ENCODE measurements at places on chromosomes 13 and 19.
A peak's percentile ranks its signal among the peaks of the same experiment; 100 is the strongest.

GRCh38 chr13:33556828-33557227 is 261.1 kb upstream of the RFC3 start:
- DNase-seq, result no peak

GRCh38 chr19:39360599-39360998 is 18.4 kb downstream of the SAMD4B start:
- no peak for DNase-seq

- DNase-seq, result no peak
Observed at GRCh38 chr13:40368127-40368891, 298.1 kb downstream of the FOXO1 start.

GRCh38 chr19:1383312-1384084 is at the start of gene NDUFS7:
Gene NDUFS7 (plus strand): TSS chr19:1383907. CDS start chr19:1383927, 20 bp downstream.
- peak; percentile 97 for DNase-seq

GRCh38 chr13:41299316-41300094 is 11.6 kb upstream of the NAA16 start:
- DNase-seq, result no peak

GRCh38 chr13:97630725-97631124 is 196.8 kb downstream of the RAP2A start:
- DNase-seq, result no peak

GRCh38 chr19:4705413-4706131 is 18.1 kb downstream of the DPP9 start:
- DNase-seq, result no peak

DNA sequence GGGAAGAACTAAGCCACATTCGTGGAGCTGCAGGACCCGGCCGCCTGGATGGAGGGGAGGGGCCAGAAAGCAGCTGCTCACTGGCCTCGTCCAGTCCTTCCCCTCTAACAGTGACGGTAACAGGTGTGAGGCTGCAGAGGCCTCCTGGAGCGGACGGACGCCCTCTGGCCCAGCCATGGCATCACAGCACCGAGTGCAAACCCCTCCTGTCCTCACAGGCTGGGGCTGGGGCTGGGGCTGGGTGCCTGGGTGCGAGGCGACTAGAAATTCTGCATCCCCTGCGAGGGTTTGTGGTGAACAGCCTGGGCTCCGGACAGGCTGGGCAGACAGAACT is 3.6 kb downstream of the MICOS13 start:
- no peak for DNase-seq

DNA sequence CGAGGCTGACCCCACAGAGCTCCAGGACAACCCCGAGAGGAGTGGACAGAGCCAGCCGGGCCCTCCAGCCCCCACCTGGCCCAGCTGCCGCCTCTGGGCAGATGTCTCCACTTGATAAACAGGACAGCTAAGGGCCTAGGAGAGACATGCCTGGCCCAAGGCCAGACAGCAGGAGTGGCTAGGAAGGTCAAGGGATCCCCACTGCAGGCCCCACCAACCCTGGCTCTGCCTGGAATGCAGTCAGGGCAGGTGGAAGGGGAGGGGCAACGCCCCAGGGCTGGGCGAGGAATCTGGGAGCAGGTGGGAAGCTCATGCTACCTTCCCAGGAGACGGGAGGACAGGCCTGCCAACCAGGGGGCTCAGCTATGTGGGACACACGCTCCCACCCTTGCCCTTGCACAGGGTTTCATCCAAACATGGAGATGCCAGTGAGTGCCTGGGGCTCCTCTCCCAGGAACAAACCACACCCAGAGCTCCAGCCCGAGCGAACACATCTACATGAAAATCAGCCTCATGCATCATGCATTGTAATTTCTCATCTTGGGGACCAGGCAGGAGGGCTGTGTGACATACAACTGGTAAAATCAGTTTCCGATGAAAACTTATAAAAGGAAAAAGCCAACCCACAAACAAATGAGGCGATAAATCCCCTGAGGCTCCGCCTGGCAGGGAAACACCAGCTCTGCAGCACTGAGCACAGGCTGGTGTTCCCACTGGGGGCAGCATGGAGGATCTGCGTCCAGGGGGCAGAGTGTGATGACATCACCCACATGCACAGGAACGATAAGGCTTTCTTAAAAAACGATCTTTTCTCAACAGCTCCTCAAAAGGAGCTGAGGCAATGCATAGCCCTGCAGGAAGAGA is 25.0 kb downstream of the SH3GL1 start:
- DNase-seq, result peak; percentile 85

GRCh38 chr19:31715249-31715945 is 366.2 kb upstream of the TSHZ3 start:
- no peak for DNase-seq

DNA sequence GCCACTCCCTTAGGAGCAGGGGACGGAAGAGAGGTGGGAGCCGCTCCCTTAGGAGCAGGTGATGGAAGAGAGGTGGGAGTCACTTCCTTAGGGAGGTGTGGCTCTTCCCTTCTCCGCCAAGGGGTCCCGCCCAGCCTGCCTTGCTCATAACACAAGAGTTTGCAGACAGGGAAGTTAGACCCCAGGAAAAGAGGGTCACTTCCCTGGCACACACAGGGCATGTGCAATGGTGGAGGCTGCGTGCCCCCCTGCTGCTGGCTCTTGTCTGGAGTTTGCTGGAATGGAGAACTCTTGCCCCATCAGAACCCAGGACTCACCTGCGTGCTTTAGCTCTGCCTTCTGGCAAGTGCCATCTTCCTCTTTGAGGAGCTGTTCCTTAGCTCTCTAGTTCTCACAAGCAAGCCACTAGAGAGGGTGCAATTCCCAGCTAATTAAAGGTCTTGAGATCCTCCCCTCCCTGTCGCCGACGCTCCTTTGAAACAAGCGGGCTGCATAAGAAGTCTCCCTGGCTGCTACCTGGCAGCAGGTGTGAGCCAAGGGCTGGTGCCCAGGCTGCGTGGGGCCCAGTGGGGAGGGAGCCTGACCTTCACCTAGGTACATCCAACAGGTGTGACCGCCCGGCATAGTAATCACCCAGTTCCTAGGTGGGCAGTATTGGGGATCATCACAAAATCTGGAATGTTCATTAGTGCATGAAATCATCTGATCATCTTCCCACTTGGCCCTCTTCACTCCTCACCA is 281.6 kb downstream of the ZNF536 start:
- DNase-seq, result no peak

- peak; percentile 46 for DNase-seq
Observed at GRCh38 chr19:29263305-29264135, 50.6 kb upstream of the UQCRFS1 start.

DNA sequence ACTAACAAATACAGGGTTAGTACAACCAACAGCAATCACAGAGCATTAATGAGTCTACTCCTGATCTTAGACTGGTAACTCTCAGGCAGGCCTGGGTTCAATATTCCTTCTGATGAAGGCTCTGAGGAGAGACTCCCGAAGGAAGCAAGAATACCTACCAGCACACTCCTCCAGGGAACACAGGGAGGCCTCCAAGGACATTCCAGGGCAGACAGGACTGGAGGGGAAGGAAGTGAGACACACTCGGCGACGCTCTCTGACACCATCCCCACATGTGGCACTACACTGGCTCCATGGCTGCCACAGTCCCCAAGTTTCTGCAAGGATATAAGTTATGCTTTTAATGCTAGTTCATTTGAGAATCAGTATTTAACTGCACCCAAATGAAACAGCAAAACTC is 20.1 kb downstream of the THSD1 start:
- no peak for DNase-seq

GRCh38 chr13:83709426-83710132 is 172.7 kb downstream of the SLITRK1 start:
- DNase-seq, result no peak

- no peak for DNase-seq
Observed at GRCh38 chr13:79847882-79848592, 367.1 kb downstream of the NDFIP2 start.

- DNase-seq, result peak; percentile 50
Observed at GRCh38 chr13:51435002-51435578, 17.7 kb downstream of the INTS6 start.

DNA sequence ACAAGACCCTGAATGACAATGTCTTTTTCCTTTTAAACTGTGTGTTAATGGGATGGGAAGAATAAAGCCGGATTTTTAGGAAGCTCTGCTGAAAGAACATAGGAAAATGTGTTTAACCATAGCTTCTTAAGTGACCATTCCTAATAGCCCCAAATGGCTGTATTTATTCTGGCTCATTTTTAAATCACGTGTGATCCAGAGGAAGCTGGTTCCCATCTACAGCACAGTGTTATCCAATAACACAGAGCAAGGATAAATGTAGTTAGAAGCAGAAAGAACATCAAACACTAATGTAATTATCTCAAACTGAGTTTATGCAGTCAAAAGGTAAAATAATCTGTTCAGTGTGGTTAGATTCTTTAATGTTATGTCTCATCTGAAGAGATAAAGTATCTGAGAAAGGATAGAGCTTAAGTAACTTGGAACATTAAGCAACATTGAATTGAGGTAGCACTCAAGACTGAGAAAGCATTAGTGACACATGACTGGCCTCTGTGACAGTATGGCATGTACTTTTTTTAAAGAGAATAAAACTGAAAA is 853.3 kb downstream of the GPC5 start:
- no peak for DNase-seq

GRCh38 chr13:112669881-112670499 is 19.8 kb upstream of the ATP11A start:
- no peak for DNase-seq

GRCh38 chr13:48222358-48223301 is 10.4 kb upstream of the ITM2B start:
- no peak for DNase-seq

DNA sequence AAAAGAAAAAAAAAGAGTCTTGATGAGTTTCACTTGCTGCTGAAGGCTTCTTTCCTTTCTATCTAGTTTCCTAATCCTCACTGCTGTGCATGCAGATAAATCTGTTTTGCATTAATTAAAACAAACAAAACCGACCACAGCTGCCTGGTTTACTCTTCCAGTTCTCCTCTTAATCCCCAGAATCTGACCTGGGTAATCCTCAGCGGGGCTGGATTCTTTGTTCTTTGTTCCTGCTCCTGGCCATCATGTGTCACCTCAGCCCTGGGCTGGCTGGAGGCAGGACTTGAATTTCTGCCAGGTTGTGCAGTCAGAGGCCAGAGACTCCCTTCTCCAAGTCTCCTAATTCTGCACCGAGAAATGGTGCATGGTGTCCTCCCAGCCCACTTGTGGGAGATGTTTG is 52.2 kb upstream of the CYP4F8 start:
- no peak for DNase-seq

DNA sequence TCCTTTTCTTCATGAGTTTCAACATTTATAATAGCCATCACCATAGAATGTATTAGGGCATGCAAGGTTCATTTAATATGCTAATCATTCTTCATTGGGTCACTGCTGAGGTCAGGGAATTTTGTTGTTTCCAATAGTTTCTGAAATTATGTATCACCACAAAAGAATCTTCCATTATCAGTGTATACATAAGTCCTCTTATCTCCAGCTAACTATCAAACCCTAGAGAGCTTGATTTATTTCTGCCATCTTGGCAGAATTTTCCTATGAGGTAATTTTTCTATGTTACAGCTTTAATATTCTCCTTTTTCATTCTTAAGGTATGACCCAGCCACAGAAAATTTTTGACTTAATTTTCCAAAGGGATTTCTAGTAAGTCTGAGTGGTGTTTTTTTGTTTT is 415.0 kb upstream of the SLITRK1 start:
- no peak for DNase-seq

DNA sequence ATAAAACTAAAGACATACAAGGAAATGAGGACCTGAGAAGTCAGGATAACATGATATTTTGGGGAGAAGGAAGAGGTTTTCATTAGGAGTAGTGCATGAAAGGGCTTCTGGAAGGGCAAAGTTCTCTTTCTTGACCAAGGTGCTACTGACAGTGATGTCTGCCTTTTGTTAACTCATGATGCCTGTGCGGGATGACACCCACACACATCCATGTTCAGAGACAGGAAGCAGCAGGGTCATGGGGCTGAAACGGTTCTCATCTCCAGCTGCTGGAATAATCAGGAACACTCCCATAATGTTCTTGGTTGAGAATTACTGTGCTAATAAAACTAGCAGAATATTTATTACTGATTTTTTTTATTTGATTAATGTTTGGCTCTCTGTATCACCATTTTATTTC is 29.1 kb downstream of the KCNC3 start:
- DNase-seq, result no peak

DNA sequence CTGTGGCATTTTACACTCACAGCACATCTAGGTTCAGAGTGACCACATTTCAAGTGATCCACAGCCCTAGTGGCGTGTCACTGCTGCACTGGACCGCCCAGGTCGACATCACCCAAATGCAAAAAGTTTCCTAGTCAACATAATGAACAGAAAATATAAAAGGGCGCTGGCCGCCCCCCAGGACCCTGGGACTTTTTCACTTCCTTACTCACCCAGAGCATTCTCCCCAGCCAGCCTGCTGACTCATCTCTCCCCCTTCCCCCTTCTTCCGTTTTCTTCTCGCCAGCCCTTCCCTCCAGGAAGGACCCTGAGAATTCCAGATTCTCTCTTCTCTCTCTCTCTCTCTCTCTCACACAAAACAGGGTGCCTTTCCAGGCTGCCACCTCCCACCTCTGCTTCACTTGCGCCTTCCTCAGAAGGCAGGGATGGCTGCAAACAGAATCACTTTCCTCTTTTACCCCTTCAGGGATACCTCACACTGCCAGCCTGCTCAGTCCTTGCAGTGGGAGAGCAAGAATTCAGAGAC is 21.0 kb upstream of the GRWD1 start:
- DNase-seq, result no peak

GRCh38 chr13:107807306-107808073 is 407.8 kb downstream of the LIG4 start:
- no peak for DNase-seq

- no peak for DNase-seq
Observed at GRCh38 chr13:96632536-96633320, 361.5 kb downstream of the OXGR1 start.

GRCh38 chr13:75079226-75079625 is 402.7 kb downstream of the TBC1D4 start:
- DNase-seq, result no peak

DNA sequence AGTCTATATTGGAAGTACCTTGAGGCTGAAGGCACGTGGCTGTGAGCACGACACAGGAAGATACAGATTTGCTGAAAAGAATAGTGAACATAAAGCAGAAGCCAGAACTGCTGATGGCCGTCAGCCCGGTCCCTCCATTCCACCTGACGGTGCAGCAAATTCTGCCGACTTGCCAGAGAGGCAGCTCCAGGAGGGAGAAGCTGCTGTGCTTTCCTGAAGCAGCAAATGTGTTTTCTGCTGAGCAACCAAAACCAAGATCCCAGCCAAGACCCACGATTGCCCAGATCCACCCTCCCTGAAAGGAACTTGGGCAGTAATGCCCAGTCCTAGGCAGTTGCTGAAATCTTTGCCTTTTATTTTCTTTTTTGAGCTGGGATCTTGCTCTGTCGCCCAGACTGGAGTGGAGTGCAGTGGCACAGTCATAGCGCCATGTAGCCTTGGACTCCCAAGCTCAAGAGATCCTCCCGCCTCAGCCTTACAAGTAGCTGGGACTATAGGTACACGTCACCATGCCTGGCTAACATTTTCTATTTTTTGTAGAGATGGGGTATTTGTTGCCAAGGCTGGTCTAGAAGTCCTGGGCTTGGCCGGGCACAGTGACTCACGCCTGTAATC is 7.0 kb upstream of the RCN3 start:
- DNase-seq, result no peak
